Stimulated activated CD4-positive, alpha-beta T cell treated with anti-CD3 and anti-CD28 coated beads, Interleukin-1b, Interleukin-23, amount 100 ng/mL, for 1 hour (primary cell): ENCODE measurements at places on chromosomes 3 and 15.

GRCh38 chr15:68842958-68843357 is 22.3 kb upstream of the ANP32A start:
- no peak for DNase-seq

GRCh38 chr3:167437428-167438139 is 36.3 kb downstream of the SERPINI2 start:
- DNase-seq: no peak

DNA sequence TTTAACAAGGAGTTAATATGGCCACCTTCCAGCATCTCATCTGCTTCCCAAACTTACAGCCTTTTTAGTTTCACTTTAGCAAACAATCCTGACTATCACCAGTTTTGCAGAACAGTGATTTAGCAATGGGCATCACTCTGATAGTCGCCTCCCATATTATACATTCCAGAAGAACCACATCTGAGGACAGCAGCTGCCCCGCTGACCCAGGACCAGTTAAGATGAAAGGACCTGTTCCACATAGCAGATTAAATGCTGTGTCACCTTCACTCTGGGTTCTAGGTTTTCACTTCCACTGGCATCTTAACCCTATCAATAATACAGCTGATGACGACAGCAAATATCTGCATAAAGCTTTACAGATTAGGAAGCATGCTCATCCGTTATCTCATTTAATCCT is 99.8 kb downstream of the TRIM69 start:
- DNase-seq: no peak

- no peak for DNase-seq
These were observed 6.1 kb upstream of the USP8 start for GRCh38 chr15:50418041-50418583.

GRCh38 chr3:145427355-145427754 is 733.6 kb downstream of the PLOD2 start:
- DNase-seq: no peak

- DNase-seq: no peak
These were observed 245.1 kb upstream of the TLE3 start for GRCh38 chr15:70342554-70343548.

DNA sequence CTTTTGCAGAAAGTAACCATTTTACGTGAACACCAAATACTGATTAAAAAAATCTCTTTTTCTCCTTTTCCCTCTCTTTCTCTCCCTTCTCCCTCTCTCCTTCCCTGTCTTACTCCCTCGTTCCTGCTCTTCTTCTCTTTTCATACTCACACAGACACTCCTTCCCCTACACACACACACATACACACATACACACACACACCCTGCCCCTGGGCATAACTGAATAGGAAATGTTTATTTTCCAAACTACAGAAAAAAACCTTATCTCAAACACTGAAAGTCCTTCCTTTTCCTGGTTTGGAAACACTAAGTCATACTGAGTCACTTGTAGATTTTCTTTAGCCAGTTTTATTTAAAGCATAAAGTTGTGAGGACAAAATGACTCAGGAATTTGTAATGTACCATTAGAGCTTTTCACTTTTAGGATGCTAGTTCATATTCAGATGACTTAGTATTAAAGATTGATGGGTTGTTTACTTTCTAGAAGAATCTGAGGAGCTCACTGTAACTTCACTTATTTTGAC is 62.4 kb downstream of the MBNL1 start:
- no peak for DNase-seq

- DNase-seq: no peak
These were observed 523.2 kb upstream of the NAALADL2 start for GRCh38 chr3:174335910-174336309.
